ENCODE measurements at places on chromosomes 1 and 21. TPM values are rescaled to one million over a fixed set of nuclear protein-coding genes. Genes with fewer than 3 reads are reported as not detected.

GRCh38 chr1:41418857-41419583 lies 57.8 kb downstream of the FOXO6 start:
- DNase-seq = peak; percentile 89

- no peak for DNase-seq
These were observed 12.7 kb upstream of the LYPLAL1 start for GRCh38 chr1:219160967-219161366.

- DNase-seq = no peak
These were observed 18.4 kb downstream of the PSEN2 start for GRCh38 chr1:226888816-226889215.

DNA sequence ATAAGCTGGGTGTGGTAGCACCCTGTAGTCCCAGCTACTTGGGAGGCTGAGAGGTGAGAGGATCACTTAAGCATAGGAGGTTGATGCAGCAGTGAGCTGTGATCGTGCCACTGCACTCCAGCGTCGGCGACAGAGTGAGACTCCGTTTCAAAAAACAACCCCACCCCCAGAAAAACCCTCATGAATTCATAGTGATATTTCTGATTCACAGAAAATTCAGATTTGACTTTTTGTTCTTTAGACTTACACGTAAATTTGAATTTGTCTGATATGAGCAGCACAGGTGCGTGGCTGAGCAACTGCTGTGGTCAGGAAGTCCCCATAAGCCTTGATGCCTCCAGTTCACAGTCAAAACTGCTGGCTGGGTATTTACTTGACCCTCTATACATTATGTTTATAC lies 10.0 kb upstream of the MORC3 start:
- DNase-seq = no peak

The UTS2 gene
- 0.10 TPM for total RNA-seq

- peak; percentile 18 for DNase-seq
These were observed 85.5 kb downstream of the SYT2 start for GRCh38 chr1:202624781-202625108.

The ZP4 gene
- total RNA-seq = 0.24 TPM

The IGSF3 gene
- total RNA-seq = 41.8 TPM

DNA sequence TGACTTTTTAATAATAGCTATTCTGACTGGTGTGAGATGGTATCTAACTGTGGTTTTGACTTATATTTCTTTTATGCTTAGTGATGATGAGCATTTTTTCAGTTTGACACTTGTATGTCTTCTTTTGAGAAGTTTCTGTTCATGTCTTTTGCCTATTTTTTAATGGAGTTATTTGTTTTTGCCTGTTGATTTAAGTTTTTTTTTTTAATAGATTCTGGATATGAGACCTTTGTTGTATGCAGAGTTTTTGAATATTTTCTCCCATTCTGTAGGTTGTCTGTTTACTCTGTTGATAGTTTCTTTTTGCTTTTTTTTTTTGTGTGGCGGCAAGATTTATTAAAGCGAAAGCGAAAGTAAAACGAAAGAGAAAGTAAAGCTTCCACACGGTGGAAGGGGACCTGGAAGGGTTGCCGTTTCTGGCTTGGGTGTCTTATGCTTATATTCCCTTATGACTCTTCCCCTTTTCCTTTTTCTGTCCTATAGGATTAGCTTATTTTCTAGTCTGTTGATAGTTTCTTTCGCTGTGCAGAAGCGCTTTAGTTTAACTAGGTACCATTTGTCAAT lies 67.6 kb downstream of the TBX19 start:
- peak; percentile 60 for DNase-seq

All from RPMI7951 (cell line).